NAMALWA (cell line): ENCODE measurements at places on chromosomes 5 and 9.

- DNase-seq, result no peak
These were observed 321.4 kb upstream of the DAP start for GRCh38 chr5:11082404-11082945.

DNA sequence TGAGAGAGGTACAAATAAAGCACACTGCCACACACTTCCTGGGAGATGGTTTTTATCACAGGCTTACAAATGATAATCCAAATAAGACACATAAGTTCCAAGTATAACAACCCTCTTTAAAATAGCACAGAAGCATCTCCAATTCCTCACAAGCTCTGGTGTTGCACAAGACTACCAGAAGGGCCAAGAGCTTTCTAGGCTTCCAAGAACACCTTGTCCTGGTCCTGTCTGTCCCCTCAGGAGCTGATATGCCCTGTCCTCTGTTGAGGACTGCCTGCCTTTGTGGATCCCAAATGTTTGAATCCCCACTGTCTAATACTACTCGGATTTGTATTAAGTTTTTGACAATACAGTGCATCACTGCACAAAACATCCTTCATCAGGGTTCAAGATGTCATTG, 110.1 kb downstream of the SPOCK1 start:
- DNase-seq, result no peak

- DNase-seq, result no peak
These were observed at the start of gene SLC35D2 for GRCh38 chr9:96383165-96383942. TSS of gene SLC35D2 (minus strand) at chr9:96383711. CDS start at chr9:96383634, 77 bp downstream.

DNA sequence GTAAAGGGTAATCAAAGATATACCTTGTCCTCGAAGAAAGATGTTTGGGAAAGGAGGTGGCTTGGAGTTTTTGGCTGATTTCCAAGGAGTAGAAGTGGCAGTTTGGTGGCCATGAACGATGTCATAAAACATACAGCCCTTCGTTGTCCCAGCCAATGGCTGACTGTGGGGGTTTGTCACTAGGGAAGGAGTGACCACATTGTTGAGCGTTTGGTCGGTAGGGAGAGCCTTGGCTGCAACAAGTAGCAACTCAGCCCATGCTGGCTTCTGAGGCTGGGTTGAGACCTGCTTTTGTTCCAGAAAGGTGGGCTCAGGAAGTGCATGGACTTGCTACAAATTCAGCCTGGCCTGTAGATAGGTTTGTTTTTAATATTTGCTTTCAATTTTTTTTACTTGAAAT, 128.3 kb downstream of the BOD1 start:
- no peak for DNase-seq

DNA sequence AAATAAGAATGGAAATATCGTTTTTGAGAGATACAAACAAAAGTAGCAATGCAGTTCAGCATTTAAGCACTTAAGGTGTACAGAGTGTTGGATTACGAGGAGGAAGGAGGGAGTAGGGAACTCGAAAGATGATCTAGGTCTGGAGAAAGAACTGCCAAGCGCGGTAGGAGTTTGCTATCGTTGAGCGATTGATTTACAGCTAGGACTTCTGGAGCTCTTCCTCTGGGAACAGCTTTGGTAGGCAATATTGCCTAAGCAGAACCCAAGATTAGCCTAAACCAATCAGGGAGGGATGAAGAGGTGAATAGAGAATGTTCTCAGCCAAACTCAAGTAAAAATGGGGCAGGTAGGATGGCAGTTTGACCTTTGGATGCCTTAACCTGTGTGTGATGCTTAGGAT, 965 bp downstream of the CLTA start:
- DNase-seq, result peak; percentile 18

DNA sequence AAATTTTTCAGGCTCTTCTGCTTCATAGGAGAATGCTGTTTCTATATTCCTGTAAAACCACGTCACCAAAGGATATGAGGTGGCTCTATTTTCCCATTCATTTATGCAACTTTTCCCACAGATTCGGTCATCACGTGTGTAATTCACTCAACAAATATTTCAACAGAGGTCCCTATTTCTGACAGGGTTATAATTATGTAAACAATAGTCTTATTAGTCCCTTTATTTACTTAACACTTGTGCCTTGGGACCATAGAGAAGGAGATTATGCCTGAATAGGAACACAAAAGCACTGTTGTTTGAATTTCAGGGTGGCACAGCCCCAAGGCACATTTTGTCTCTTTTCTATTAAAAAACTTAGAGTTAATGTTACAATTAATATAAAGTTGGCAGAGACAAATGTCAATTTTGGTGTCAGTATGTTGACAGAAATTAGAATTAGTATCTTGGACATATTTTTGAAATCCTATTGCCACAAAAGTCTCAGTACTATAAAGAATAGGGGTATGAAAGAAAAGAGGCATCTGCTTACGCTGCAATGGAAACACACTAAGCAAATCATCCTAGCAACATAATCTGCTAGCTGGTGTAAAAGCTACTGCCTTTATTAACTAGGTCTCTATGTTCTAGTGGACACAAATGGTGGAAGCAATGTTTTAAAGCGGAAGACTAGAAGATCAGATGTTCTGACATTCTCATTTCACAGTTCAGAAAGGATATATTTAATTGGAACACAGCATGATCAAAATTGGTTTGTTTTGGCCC, 229.1 kb upstream of the TBCA start:
- no peak for DNase-seq

GRCh38 chr9:85900504-85901201, 40.3 kb upstream of the NAA35 start:
- DNase-seq, result peak; percentile 52

DNA sequence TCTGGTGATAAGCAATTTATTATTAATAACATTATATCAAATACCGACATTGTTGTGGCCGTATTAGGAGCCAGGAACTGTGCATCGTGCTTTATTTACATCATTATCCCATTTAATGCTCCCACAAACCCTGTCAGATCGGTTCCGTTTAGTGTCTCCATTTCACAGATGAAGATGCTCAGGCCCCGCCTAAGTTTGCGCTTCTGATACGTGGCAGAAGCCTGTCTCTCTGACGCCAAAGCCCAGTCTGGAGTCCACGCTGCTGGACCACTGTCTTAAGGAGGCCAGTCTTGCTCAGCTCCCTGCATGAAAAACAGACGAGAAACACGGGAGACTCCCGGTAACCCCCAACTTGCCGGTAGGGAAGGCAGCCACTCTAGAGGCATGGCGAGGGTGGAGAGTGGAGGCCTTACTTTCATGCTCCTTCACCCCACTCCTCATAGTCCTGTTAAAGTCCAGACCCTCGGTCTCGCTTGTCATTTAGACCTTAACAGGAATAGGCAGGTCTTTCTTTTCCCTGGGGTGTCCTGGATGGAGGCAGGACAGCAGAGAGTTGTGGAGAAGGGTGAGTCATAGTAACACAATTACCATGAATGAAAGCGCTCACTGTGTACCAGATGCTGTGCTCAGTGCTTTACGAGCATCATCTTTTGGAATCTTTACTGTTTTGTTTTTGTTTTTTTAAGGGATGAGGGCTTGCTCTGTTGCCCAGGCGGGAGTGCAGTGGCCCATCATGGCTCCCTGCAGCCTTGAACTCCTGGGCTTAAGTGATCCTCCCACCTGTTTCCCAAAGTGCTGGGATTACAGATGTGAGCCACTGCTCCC, 872 bp downstream of the TXNDC15 start:
- peak; percentile 48 for DNase-seq

DNA sequence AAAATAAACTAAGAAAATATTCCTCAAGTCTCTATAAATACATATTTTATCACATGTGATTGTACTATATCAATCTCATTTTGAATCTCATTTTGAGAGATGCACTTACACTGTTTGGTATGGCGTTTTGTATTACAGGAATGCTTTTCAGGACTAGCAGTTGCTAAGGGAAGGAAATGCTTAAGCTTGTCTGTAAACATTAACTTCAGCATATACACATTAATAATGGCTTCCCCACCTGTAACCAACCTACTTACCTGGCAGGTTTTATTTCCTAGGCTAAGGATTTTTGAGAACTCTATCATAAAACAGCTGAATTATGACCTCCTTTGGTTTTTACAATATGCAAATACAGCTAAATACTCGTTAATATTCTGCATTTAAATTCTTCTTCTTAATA, 141.0 kb upstream of the GRHPR start:
- DNase-seq, result peak; percentile 17

GRCh38 chr5:177194268-177194667, 60.7 kb downstream of the NSD1 start:
- DNase-seq, result no peak

GRCh38 chr5:129760636-129761325, 12.9 kb downstream of the MINAR2 start:
- DNase-seq, result no peak

- DNase-seq, result no peak
These were observed 17.9 kb downstream of the SRFBP1 start for GRCh38 chr5:121979691-121980090.

GRCh38 chr9:22158927-22159346, 149.8 kb upstream of the CDKN2B start:
- DNase-seq, result no peak

GRCh38 chr9:114448706-114449105, 56.6 kb downstream of the WHRN start:
- no peak for DNase-seq

- no peak for DNase-seq
These were observed 177.0 kb downstream of the CDK5RAP2 start for GRCh38 chr9:120402741-120403542.

GRCh38 chr5:12343558-12343957, 439.3 kb upstream of the CTNND2 start:
- no peak for DNase-seq

DNA sequence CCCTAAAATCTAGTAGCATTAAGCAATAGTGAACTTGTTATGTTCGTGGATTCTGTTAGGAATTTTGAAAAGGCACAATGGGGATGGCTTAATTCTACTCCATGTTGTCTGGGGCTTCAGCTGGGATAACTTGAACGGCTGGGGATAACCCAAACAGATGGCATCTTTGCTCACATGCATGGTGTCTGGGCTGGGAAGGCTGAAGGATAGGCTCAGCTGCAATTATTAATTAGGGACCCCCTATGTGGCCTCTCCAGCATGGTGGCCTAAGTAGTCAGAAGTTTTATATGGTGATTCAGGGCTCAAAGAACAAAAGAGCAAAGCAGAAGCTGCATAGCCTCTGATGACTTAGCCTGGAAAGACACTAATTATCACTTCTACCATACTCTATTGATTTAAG, 551.1 kb downstream of the PSAT1 start:
- no peak for DNase-seq

DNA sequence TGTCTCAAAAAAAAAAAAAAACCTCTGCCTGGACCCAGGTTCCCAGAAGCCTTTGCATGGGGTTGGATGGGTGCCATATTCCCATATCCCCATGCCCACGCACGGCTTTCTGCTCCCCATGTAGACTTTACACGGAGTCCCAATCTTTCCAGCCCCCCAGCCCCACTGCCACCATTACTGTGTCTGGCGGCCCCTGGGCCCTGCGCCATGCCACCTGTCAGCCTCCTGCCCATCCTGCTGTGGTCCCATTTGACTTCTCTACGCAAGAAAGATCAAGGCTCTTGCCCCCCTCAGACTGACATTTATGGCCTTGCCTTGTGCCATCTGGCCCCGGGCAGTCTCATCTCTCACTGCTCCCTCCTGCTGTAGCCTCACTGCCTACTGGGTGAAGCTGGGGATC, 6.5 kb upstream of the AK1 start:
- DNase-seq, result peak; percentile 44

GRCh38 chr9:128093011-128093410, 25.0 kb downstream of the SLC25A25 start:
- no peak for DNase-seq

GRCh38 chr5:91867799-91868198, 484.7 kb upstream of the ARRDC3 start:
- DNase-seq, result peak; percentile 54

GRCh38 chr9:19876569-19877316, 87.9 kb upstream of the SLC24A2 start:
- no peak for DNase-seq

GRCh38 chr5:125700380-125700861, 722.8 kb upstream of the GRAMD2B start:
- peak; percentile 2 for DNase-seq

- no peak for DNase-seq
These were observed 43.0 kb downstream of the LRSAM1 start for GRCh38 chr9:127494304-127494702.
